ENCODE measurements at places on chromosomes 3 and 15.

DNA sequence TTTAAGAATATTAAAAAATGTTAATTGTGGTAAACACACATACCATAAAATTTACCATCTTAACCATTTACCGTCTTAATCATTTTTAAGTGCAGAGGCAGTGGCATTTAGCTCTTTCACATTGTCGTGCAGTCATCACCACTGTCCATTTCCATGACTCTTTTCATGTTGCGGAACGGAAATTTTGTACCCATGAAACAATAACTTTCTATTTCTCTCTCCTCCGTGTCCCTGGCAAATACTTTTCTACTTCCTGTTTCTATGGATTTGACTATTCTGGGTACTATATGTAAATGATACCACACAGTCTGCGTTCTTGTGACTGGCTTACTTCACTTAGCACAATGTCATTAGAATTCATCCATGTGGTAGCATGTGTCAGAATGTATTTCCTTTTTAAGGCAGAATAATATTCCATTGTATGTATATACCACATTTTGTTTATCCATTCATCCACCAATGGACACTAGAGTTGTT, 27.9 kb downstream of the AKAP13 start:
- no peak for DNase-seq

GRCh38 chr3:169148448-169149348, 514.8 kb downstream of the MECOM start:
- no peak for DNase-seq

DNA sequence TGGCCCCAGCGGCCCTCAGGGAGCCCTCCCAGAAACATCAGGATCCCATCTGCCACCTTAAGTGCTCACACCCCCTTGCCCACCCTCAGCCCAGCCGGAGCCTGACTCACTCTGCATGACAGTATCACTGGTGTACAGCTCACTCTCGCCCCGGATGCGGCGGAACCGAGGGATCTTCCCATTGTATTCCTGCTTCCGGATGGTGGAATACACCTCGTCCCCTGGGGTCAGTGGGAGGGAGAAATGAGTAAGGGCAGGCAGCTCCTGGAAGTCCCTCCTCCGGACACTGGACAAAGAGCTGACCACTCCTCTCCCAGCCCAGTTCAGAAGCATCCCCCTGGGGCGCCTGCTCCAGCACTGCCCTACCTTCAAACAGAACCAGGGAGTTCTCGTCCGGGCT, 16.5 kb downstream of the SEMA7A start:
- DNase-seq, result no peak

- no peak for DNase-seq
Observed at GRCh38 chr15:30997270-30997669, 5.8 kb upstream of the MTMR10 start.

GRCh38 chr15:79102595-79102994, 12.0 kb upstream of the RASGRF1 start:
- DNase-seq, result no peak

DNA sequence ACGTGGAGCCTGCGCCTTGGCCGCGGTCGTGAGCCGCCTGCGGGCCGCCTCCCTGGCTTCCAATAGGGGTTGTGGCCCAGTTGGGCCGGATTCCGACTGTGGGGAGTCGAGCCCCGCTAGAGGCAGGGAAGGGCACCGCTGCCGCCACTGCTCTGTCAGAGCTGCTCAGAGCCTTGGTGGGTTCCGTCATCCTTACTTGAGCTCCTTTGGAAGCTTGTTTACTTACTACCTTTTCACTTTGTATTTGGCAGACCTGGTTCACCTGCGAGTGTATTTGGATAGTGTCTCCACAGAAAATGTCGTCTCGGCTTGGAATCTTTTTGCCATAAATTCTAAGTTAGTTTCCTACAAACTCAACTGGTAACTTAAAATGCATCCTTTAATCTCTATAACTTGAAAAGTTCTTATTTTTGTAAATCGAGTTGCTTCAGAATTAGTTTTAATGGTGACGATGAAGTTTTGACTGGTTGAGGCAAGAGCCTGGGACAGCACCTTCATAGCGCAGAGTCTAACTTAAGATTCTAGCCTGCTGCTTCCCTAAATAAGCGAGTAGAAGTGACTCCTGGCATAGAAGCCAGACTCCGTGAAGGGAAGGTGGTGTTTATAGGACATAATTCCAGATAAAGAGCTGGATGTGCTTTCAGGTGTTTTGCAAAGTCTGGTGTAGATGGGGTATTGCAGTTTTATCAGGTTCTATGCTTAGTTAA, 800 bp downstream of the DAG1 start:
- DNase-seq, result no peak
